ENCODE measurements at places on chromosomes 5 and 9. TPM values are rescaled to one million over a fixed set of nuclear protein-coding genes. Genes with fewer than 3 reads are reported as not detected.

The SPATA31D4 gene
- not detected for total RNA-seq

The CANX gene
- 269 TPM for total RNA-seq

The SDHA gene
- 79.0 TPM for total RNA-seq

The HNRNPH1 gene
- total RNA-seq, result 410 TPM

The SEPTIN8 gene
- 28.8 TPM for total RNA-seq

Data from omental fat pad (tissue), 4 donors.